ENCODE measurements at places on chromosomes 3 and 15. TPM values are rescaled to one million over a fixed set of nuclear protein-coding genes. Genes with fewer than 3 reads are reported as not detected.

The TMEM207 gene
- not detected for total RNA-seq

The P2RY13 gene
- not detected for total RNA-seq

The GMPPB gene
- total RNA-seq: 34.7 TPM

The FYCO1 gene
- total RNA-seq: 14.1 TPM

The GOLGA8K gene
- 0.29 TPM for total RNA-seq

The NME9 gene
- not detected for total RNA-seq

Measured in activated CD8-positive, alpha-beta T cell treated with anti-CD3 and anti-CD28 coated beads for 36 hours (primary cell).